ENCODE measurements at places on chromosomes 6 and 20.

DNA sequence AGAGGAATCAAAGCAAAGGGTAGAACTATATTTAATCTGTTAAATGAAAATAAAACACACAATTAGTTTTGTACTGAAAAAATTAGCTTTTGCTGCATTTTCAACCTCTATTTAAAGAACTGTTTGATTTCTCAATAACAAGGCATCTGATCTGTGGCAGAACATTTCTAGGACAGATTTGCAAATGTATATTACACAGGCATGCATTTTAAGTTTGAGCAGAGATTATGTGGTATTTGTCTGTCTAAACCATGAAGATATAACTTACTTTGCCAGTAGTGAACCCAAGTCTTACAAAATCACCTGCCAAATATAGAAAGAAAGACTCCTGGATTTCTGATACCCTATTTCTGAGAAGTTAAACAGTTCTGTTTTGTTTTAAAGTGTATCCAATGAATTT is 71.9 kb downstream of the TFAP2B start:
- DNase-seq: no peak

- DNase-seq: no peak
Observed at GRCh38 chr6:73857341-73857890, 161.4 kb downstream of the CD109 start.

- DNase-seq: peak; percentile 25
Observed at GRCh38 chr6:55276745-55277530, 50.3 kb upstream of the GFRAL start.

DNA sequence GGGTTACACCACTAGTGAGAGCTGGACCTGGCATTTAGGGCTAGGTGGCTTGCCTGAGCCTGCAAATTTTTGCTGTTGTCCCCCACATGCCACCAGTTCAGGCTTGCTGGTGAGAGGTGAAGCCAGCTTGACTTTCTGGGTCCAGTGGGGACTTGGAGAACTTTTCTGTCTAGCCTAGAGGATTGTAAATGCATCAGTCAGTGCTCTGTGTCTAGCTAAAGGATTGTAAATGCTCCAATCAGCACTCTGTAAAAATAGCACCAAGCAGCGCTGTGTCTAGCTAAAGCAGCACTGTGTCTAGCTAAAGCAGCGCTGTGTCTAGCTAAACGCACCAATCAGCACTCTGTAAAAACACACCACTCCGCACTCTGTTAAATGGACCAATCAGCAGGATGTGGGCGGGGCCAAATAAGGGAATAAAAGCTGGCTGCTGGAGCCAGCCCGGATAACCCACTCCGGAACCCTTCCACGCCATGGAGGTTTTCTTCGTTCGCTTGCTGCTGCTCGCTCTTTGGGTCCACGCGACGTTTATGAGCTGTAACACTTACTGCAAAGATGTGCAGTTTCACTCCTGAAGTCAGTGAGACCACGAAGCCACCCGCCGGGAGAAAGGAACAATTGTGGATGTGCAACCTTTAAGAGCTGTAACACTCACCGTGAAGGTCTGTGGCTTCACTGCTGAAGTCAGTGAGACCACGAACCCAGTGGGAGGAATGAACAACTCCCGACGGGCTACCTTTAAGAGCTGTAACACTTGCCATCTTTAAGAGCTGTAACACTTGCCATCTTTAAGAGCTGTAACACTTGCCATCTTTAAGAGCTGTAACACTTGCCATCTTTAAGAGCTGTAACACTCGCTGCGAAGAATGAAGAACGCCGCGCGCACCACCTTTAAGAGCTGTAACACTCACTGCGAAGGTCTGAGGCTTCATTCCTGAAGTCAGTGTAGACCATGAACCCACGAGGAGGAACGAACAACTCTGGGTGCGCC is 27.3 kb downstream of the GMPR start:
- no peak for DNase-seq

- DNase-seq: no peak
Observed at GRCh38 chr6:6709106-6709505, 120.6 kb downstream of the LY86 start.

- DNase-seq: no peak
Observed at GRCh38 chr6:140713495-140713894, 1339.0 kb upstream of the CITED2 start.

GRCh38 chr6:137927777-137928218 is 60.7 kb downstream of the TNFAIP3 start:
- DNase-seq: no peak

DNA sequence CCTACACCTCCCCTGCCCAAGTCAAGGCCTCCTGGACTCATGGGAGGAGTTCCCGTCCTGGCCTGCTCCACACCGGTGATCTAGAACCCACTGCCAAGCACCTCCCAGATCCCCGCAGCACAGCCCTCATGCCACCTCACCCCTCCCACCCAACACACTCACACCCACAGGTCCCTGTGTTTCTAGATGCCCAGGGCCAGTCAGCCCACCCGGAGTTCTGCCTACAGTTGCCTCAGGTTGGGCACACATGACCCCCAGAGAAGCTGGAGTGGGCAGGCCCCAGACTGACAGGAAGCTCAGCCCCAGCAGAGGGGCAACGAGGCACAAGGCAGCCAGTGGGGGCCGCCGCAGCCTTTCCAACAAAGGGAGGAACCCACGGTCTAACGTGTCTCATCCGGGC is 29.6 kb downstream of the RRBP1 start:
- no peak for DNase-seq

GRCh38 chr20:25090492-25091429 is 8.8 kb upstream of the VSX1 start:
- DNase-seq: peak; percentile 84

- DNase-seq: no peak
Observed at GRCh38 chr6:22807818-22808217, 238.5 kb downstream of the HDGFL1 start.

- no peak for DNase-seq
Observed at GRCh38 chr6:6224933-6225486, 95.5 kb downstream of the F13A1 start.

- peak; percentile 69 for DNase-seq
Observed at GRCh38 chr6:122770835-122771601, 8.5 kb upstream of the FABP7 start.

- peak; percentile 90 for DNase-seq
Observed at GRCh38 chr6:155100087-155100486, 105.0 kb downstream of the TIAM2 start.

DNA sequence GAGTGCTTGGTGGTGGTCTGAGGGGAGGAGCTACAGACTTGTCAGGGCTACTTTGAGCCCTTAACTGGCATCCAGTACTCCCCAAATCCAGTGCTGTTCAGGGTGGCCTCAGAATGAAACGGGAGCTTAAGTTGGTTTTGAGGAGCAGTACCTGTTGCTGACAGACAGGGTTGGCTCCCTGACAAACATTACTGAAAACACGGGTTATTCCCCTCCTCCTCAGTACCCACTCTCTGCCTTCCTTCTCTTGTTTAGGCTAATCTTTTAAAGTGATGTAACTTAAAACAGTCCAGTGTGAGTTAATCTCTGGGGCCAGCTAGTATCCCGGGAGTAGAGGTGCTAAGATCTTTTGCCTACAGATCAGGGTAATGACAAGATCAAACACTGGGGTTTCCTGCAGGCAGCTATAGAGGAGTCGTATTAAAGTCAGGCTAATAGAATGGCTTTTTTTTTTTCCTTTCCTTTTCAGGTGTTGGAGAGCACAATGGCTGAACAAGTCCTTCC is 3.7 kb downstream of the TNFAIP3 start:
- DNase-seq: no peak

DNA sequence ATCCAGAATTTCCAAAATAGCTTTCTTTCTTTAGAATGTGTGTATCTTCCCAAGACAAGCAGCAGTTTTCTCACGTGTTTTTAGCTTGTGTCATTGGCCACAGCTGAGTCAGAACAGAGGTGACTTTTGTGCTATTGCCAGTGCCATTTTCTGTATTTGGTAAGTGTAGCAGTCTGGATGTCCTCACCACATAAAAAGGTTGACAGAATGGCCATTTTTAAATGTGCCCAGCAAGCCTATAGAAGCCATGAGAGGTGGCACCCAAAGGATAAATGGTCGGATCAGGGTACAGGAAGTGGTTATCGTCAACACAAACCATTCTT is 269.5 kb upstream of the HSF2 start:
- no peak for DNase-seq

GRCh38 chr6:111683749-111684267 is 78.1 kb upstream of the TRAF3IP2 start:
- DNase-seq: no peak

DNA sequence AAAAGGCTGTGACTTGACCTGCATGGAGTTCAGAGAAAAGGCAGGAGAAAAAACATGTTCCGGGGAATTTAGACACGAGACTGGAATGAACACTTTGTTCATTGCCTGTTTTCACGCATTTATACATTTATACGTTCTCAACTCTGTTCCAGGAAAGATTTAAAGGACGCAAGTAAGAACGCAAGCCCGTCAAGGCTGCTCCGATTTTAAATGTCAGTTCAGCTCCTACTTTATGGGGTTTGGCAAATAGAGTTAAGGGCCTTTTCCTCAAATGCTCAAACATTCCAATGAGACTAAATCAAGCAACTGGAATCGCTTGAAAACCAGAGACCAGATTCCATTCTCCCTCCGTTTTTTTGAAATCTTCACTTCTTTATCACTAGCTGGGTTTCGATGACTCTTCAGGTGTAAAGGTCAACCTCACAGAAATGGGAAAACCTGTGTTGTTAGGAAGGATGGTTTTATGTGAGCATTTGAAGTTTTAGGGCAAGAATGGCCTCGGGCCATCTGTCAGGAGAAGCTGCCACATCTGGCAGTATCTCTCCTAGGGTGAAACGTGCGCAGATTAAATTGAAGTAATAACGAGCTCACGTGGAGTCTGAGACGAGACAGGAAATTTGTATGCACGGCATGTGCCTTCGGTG is 24.9 kb downstream of the TTLL2 start:
- no peak for DNase-seq

- DNase-seq: no peak
Observed at GRCh38 chr6:158376631-158377081, 64.4 kb downstream of the TULP4 start.

DNA sequence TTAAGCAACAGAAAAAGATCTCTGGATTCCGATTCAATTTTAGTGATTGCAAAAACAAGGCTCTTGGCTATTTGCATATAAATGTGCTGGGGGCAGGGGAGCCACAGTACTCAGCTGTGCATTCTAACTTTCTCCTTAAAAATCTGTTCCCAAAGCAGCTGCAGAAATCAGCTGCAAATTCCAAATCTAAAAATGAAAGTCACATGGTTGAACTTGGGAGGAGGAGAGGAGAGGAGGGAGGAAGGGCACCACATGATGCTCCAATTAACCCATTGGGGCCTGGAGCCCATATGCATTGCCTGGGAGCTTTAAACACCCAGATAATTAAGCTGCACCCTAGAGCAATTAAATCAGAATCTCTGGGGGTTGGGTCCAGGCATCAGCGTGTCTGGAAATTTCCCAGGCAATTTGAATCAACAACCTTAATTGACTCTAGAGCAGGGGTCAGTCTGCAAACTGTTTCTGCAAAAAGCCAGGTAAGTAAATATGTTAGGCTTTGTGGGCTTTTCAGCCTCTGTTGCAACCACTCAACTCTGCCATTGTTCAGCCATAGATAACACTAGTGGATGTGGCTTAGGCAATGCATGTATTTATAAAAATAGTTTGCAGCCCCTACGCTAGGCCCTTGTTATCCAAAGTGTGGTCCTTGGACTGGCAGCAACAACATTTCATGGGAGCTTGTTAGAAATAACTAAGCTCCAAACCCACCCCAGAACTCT is 508.1 kb downstream of the KIF16B start:
- no peak for DNase-seq

DNA sequence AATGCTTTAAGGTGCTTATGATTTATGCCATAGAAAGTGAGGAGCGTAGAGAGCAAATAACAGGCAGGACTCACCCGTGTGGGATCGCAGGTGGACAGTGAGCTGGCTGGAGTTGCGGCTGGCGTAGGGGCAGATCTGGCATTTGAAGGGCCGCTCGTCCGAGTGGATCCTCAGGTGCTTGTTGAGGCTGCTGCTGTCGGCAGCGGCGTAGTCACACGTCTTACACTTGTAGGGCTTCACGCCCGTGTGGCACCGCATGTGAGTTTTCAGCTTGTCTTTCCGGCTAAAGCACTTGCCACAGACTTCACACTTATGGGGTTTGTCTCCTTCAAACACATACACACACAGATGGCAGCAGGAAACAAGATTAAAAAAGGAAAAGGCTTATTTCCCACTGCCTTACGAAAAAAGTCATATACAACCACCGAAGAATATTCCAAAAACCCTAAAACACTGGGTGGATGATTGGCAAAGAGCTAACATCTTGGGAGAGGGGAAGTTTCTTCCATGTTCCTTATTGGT is 31.5 kb downstream of the ZFP64 start:
- DNase-seq: no peak

- DNase-seq: no peak
Observed at GRCh38 chr20:14800707-14801425, 463.5 kb upstream of the FLRT3 start.

DNA sequence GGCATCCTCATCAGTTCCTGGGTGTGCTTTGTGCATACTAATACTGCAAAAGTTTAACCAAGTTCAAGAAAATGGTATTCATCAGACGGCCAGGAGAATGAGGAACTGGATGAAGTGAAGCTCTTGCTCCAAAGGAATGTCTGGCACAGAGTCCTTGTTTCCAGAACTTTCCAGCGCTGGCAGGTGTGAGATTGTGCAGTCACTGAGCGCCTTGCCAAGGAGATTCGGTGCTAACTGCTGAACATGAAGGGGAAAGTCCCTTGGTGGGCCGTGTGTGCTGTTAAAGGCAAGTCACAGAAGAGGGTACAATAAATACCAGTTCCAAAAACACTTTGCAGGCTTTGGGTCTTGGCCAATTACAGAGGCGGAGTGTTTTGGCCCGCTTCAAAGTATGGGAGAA is 262.3 kb upstream of the SOX4 start:
- DNase-seq: no peak

- DNase-seq: no peak
Observed at GRCh38 chr6:113522376-113522775, 334.8 kb upstream of the MARCKS start.

GRCh38 chr6:14252271-14252850 is 134.8 kb downstream of the CD83 start:
- DNase-seq: no peak

- DNase-seq: no peak
Observed at GRCh38 chr20:35432430-35432735, 5.6 kb downstream of the GDF5 start.

DNA sequence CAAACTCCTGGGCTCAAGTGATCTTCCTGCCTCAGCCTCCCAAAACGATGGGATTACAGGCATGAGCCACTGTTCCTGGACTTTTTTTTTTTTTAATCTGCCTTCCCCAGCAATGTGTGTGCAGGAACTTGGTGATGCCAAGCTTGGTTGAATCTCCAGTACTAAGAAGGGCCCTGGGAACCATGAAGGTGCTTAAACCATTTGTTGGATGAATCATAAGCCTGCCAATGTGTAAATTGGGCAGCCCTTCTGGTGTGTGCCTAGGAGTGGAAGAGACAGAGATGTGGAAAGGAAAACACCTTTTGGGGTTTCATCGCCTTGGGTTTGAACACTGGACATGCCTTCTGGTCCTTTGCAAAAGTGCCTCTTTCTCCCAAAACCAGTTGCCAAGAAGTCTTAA is 7.1 kb upstream of the SPO11 start:
- DNase-seq: no peak

- DNase-seq: no peak
Observed at GRCh38 chr20:61354001-61354390, 101.9 kb downstream of the CDH4 start.
